Stimulated activated CD8-positive, alpha-beta memory T cell treated with anti-CD3 and anti-CD28 coated beads, Interleukin-7, amount 100 ng/mL, for 24 hours (primary cell): ENCODE measurements at places on chromosomes 1 and 21.
A peak's percentile ranks its signal among the peaks of the same experiment; 100 is the strongest.

DNA sequence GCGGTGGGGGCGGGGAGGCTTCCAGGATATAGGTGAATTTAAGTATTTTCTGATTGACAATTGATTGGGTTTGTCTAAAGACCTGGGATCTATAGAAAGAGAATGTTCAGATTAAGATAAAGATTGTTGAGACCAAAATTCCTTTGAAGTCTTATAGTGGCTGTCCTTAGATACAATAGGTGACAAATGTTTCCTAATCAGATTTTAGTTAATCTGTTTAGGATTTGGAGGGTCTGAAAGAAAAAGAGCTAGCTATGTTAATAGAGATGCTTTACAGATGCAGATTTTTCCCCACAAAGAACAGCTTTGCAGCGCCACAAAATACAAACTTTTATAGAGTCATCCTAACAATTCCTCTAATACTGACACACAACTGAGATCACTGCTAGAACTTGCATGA, 14.6 kb upstream of the EPRS1 start:
- DNase-seq = no peak

GRCh38 chr1:223401873-223402789, 8.9 kb downstream of the CCDC185 start:
- no peak for DNase-seq

- DNase-seq = peak; percentile 27
Measured at GRCh38 chr1:64823691-64824476, 79.0 kb downstream of the RAVER2 start.

DNA sequence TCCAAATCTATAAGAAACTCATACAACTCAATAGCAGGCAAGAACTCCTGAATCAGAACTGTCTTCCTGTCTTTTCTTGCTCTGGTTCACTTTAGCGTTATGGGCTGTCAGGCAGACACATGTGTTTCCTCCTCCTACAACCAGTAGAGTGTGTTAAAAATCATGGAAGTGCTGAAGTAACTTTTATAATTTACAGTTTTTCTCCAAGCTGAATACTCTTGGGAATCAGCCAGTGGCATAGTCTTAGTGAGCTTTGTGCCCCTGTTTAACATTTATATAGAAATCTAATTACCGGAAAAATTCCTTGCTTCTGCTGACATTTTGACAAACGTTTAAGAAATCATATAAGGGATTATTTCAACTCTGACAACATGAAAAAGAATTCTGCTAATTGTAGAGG, 113.1 kb upstream of the RGS18 start:
- no peak for DNase-seq

DNA sequence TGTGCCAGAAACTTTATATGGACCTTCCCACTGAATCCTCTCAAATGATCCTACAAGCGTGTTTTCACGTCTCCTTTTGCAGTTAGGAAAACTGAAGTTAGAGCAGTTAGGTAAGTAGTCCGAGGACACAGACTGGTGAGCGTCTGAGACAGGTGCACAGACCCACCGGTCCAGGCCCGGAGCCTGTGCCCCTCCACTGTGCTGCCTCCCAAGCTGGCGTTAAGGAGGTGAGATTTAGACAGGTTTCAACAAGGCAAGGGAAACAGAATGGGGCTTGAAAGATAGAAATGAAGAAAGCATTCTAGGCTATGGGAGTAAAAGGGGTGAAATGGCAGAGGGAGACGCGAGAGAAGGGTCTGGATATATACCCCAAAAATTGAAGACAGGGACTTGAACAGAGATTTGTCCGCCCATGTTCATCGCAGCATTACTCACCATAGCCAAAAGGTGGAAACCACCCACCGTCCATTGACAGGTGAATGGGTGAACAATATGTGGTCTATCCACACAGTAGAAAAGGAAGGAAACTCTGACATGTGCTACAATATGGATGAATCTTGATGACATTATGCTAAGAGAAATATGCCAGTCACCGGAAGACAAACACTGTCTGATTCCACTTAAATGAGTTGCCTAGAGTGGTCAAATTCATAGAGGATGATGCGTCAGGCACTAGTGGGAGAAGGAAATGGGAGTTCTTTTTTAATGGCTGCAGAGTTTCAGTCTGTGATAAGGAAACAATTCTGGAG, 15.7 kb upstream of the PKP1 start:
- DNase-seq = no peak

GRCh38 chr1:170668209-170669106, 4.5 kb downstream of the PRRX1 start:
- no peak for DNase-seq

DNA sequence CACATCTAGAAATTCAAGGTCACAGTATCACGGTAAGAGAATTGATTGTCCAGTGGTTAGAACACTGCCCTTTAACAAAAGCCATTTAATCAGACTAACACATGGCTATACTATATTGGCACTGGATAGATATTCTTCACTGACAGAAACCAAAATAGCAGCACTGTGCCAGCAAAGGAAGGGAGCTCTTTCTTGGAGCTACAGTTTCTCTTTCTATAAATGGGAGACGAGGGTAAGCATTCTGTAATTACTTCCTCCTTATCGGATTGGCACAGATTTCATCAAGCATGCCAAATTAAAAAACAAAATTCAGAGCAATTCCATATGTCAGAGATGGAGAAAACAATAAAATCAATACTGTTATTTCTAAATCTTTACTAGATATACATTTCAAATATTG, 115.7 kb upstream of the CACYBP start:
- DNase-seq = no peak

- peak; percentile 34 for DNase-seq
Measured at GRCh38 chr21:17512253-17513213, at the start of gene CXADR. TSS of gene CXADR (plus strand) at chr21:17513043. CDS start at chr21:17513130, 87 bp downstream.

DNA sequence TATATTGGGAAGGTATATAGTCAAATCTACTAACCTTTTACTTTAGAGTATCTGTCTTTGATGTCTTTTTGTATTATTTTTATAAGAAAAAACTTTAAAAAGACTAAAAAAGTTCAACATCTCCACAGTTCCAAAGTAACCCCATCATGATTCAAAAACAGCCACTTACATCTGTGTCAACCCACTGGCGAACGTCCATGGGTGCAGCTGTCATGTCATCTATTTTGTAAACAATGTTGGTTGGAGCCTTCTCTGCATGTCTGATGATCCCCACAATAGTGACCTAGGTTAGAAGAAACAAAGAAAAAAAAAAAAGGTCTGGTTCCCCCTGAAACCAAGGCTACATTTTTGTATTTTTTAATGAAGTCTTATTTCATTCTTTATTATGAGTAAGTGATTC, 28.0 kb upstream of the SMPDL3B start:
- no peak for DNase-seq

DNA sequence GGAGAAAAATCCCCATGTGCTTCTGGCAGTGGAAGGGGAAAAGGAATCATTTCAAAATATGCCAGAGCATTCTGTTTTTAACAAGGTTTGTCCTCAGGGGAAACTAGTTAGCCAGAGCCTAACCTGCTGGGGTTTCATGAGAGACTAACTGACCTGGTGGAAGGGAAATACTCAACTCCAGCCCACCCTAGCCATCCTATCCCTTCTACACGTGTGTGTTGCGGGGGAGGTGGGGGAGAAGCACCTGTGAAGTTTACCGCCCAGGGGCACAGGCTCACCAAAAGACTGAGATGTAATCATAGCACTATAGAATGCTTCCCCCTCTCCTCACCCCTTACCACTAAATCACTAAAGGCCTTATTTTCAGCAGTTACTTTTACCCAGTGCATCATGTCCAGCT, 139.5 kb downstream of the GRIK3 start:
- DNase-seq = no peak

- DNase-seq = no peak
Measured at GRCh38 chr1:7409278-7409677, 361.8 kb upstream of the VAMP3 start.

- DNase-seq = no peak
Measured at GRCh38 chr1:65512383-65512782, 91.9 kb downstream of the LEPR start.

- no peak for DNase-seq
Measured at GRCh38 chr1:215595231-215595630, 28.1 kb downstream of the KCTD3 start.

GRCh38 chr1:116906812-116907211, 2.9 kb upstream of the PTGFRN start:
- no peak for DNase-seq

DNA sequence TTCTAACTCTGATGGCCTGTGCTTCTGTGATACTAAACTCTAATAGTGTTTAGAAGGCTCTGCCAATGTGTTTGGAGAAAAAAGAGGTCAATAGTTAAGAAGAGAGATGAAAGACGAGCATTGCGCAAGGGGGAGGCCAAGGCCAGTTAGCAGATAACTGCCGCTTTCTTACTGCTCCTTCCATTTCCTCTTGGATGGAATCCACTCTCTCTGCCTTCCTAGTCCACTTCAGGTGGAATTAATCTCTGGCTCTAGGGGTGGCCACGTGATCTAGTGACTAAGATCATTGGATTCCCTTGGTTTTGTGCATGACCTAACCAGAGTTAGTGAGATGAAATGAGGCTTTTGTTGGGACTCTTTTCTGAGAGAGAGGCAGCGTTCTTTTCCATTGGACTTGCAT, 148.3 kb downstream of the ACTL8 start:
- no peak for DNase-seq

GRCh38 chr21:46626536-46626935, 8.9 kb upstream of the PRMT2 start:
- DNase-seq = no peak

- DNase-seq = no peak
Measured at GRCh38 chr1:237105826-237106225, 63.8 kb downstream of the RYR2 start.

- no peak for DNase-seq
Measured at GRCh38 chr1:217881607-217882332, 250.6 kb downstream of the SPATA17 start.

- no peak for DNase-seq
Measured at GRCh38 chr1:229596925-229597699, 28.8 kb downstream of the TAF5L start.

DNA sequence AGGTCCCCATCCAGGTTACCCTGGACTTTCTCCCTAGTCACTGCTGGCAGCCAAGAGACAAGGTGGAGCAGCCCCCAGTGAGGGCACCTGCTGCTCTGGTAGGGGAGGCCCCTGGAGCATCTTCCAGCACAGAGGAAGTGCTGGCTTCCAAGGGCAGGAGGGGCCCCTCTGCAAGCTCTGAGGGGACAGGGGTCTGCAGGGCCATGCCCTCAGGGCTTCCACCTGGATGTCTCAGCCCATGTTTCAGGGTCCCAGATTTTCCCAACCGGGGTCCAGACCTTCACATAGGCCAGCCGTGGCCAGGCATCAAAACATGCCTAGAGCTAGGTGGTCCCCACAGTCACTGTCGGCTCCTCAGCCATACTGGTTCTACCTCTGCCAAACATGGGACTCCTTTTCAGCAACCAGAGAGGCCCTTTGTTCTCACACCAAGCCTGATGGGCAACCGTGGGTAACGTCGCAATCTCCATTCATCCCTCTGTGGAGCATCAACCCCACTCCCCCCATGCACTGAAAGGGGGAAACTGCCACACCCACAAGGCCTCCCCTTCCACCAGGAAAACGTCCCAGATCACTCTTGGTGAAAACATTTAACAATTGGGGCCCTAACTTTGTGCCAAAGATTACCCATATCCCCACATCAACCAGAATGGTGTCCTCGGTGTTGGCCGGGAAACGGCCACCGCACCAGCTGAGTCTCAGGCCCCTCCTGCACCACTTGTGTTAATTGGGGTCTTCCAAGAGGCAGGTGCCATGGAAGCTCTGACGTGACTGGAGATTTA, 1.9 kb upstream of the COL6A2 start:
- DNase-seq = no peak

- no peak for DNase-seq
Measured at GRCh38 chr1:212218065-212218464, 67.1 kb upstream of the PPP2R5A start.

DNA sequence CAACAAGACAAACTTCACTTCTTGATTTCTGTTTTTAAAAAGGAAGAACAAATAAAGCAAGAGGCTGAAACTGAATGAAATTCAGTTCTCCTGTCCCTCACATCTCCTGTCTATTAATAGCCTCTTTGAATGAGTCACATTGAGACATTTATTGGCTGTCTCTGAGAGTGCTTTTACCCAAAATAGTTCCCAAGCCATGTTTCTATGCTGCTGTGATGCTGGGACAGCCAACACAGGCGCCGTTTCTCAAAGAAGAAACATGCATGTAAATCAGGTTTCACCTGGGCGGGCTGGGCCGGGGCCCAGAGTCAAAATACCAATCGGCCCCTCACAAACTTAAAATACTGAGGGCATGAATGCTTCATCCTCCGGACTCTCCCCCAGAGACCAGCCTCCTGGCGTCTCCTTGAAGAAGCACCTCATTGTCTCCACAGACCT, 105.2 kb downstream of the EDEM3 start:
- DNase-seq = no peak
